ENCODE measurements at places on chromosomes 2 and 18.
A peak's percentile ranks its signal among the peaks of the same experiment; 100 is the strongest.

- H3K27ac ChIP-seq = no peak overlapping the region
- no peaks in the 10 kb centered on the region for H3K4me1 ChIP-seq
- H3K4me3 ChIP-seq = no peak overlapping the region
- no peak for DNase-seq
- H3K36me3 ChIP-seq = no peaks in the 10 kb centered on the region
These were observed 80.2 kb downstream of the USP40 start for GRCh38 chr2:233486357-233486756.

- no peak overlapping the region for H3K4me3 ChIP-seq
- no peak overlapping the region for H3K27ac ChIP-seq
- H3K4me1 ChIP-seq = no peaks in the 10 kb centered on the region
- H3K36me3 ChIP-seq = no peaks in the 10 kb centered on the region
- no peak for DNase-seq
These were observed 211.8 kb downstream of the NEDD4L start for GRCh38 chr18:58255701-58256311.

- H3K27me3 ChIP-seq = no peaks in the 10 kb centered on the region
- DNase-seq = peak; percentile 20
- no peak overlapping the region for H3K4me3 ChIP-seq
- H3K4me1 ChIP-seq = no peaks in the 10 kb centered on the region
These were observed 58.0 kb downstream of the FAM168B start for GRCh38 chr2:131035112-131035825.

DNA sequence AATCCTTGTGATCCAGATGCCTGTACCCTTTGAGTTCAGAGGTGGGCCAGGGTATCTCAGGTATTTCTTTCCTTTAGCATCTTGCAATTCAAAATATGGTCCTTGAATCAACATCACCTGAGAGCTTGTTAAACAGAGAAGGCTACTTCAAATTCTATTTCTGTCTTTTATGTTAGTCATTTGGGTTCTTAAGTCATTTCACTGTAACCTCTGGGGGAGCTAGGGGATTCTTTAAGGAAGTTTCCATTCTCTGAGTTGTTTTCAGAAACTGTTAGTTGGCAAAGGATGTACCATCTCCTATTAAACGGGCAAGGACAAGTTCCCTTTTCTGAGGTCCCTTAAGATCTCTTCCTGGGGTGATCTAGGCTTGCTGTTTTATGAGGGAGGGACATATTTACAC lies 16.6 kb downstream of the CFLAR start:
- peaks cover 59% of the 10 kb centered on the region for H3K36me3 ChIP-seq
- no peaks in the 10 kb centered on the region for H3K27me3 ChIP-seq
- H3K4me1 ChIP-seq = peaks cover 64% of the 10 kb centered on the region
- DNase-seq = no peak

DNA sequence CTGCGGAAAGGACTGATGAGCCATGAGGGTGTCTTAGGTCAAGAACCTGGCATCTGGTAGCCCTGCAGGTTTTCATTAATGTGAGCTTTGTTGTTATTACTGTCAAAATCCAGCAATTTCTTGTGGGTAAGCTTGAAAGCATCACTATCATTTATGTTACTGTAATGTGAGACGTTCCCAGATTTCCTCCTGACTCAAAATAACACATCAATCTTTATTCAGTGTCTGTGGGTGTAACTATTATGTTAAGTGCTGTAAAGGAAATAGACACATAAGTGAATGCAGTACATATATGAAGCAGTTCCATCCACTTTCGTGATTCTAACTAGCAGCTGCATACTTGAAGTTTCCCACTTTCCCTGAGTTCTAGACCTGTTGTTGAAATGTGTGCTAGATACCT lies 89.8 kb downstream of the FHOD3 start:
- no peak for DNase-seq
- H3K4me3 ChIP-seq = no peak overlapping the region
- H3K4me1 ChIP-seq = no peaks in the 10 kb centered on the region

- no peaks in the 10 kb centered on the region for H3K36me3 ChIP-seq
- no peak for DNase-seq
- no peak overlapping the region for H3K4me3 ChIP-seq
- no peaks in the 10 kb centered on the region for H3K4me1 ChIP-seq
These were observed 18.9 kb downstream of the SP5 start for GRCh38 chr2:170733798-170734600.

DNA sequence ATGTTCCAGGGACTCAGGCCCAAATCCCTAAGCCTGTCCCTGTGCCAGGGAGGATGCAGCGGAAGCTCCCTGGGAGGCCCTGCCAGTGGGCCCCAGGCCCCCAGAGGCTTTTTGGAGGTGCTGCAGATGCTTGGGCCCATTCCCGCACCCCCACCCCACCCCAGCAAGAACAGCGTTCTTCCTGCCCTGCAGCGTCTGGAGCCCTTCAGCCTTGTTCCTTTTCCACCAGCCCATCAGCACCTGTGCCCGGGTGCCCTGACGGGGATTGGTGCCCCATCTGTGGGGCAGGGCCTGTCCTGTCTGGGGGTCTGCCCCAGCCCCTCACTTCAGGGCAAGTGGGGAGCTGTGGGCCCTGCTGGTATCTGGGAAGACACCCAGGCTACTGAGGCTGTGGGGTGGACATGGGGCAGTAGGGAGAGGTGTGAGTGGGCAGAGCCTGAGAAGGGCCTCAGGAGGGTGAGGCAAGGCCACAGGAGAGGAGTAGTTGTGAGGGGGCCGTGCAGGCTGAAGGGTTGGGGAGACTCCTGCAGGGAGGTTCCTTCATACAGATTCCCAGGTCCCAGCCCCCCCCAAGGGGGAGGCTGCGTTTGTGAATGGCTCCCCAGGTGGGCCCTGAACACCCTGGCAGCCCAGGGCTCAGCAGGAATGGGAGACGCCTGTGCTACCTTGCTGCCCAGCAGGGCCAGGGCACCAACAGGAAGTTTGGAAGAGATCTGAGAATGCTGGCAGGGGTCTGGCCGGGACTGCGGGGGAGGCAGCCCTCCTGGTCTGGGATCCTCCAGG lies 2.4 kb downstream of the RNPEPL1 start:
- no peaks in the 10 kb centered on the region for H3K27me3 ChIP-seq
- H3K4me1 ChIP-seq = peaks cover 36% of the 10 kb centered on the region
- peak; percentile 53 for DNase-seq
- H3K36me3 ChIP-seq = no peaks in the 10 kb centered on the region
- H3K4me3 ChIP-seq = peak overlapping the region; percentile 52
- H3K27ac ChIP-seq = peak overlapping the region; percentile 45

DNA sequence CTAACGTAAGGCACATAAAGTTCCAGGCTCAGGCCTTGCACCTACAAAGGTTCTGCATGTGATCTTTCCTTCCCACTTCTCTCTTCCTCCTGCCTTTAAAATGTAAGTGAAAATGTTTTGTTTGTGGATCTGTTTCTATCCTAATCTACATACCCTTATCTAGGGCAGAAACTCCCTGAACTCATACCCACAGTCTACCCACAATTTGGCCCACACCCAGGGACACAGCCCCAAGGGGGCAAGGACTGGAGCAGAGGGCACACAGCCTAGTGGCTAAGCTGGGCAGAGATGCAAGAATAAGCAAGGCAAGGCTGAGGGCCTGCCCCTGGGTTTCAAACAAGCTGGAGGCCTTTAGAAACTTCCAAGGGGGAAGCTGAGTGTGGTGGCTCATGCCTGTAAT lies 71.0 kb downstream of the HS1BP3 start:
- peaks cover 10% of the 10 kb centered on the region for H3K36me3 ChIP-seq
- peak overlapping the region; percentile 69 for H3K27ac ChIP-seq
- no peaks in the 10 kb centered on the region for H3K27me3 ChIP-seq
- DNase-seq = peak; percentile 26
- peaks cover 16% of the 10 kb centered on the region for H3K4me1 ChIP-seq

DNA sequence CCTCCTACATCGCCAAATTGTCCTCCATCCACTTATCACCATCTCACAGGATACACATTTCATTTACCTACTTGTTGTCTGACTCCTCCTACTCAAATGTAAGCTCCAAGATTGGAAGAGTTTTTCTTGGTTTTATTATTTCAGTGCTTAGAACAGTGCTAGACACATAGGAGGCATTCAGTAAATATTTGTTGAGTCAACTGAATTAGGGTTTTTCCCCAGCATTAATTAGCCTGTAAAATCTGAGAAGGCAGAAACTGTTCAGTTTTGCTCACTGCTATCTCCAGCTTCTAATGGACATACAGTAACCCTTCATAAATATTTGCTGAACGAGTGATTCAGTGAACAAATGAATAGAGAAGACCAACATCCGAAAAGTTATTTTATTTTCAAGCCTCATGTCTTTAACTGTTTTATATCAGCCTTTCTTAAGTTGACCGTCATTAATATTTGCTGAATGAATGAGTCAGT lies 800 bp downstream of the TTC21B start:
- no peak for DNase-seq
- H3K4me1 ChIP-seq = peaks cover 9% of the 10 kb centered on the region
- H3K36me3 ChIP-seq = no peaks in the 10 kb centered on the region
- no peak overlapping the region for H3K27ac ChIP-seq
- no peak overlapping the region for H3K4me3 ChIP-seq
- no peaks in the 10 kb centered on the region for H3K27me3 ChIP-seq

Data from natural killer cell treated with Interleukin-12 subunit alpha and Interleukin-12 subunit beta and Interleukin-15 and Interleukin-18, amount 100 ng/mL, for 72 hours (primary cell).